ENCODE measurements at places on chromosomes 4 and X.

DNA sequence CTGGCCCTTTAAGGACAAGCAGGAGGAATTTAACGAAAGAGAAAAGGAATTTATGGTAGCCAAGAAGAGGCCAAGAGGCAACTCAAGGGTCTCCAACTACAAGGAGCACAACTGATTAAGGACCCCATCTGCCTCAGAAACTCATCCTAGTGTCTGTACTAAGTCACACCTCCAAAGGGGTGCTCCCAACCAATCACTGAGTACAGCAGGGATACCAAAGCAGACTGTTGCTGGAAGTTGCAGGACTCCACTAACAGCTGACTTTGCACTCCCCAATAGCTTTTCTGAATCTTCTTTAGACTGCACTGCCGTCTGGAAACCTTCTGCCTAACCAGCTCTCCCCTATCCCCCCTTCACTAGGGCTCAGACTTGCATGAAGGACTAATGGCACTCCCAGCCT, 50.6 kb downstream of the ATP11C start:
- DNase-seq, result no peak

DNA sequence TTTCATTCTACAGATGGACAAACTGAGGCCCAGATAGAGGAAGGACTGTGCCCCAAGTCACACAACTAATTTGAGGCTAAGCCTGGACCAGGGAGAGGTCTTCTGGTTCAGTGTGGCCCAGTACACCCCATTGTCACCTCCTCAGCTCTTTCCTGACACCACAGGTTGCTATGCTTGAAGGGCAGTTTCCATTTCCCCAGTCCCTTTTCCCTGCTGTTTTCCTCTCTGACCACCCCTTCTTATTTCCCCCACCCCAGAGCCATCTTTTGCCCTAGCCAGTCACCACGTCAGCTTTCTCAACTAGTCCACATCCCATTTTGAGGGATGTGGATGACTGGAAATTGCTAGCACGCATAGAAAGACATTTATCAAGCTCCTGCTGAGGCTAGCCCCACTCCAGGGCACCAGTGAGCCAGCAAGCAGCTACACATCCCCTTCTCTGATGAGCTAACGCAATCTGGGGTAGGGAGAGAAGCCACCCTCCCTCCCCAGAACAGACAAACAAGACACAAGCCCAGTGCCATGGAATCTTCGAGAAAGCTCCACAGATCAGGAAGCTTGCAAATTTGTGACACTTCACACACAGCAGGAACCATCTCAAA, 1.3 kb downstream of the GABRE start:
- no peak for DNase-seq

- DNase-seq, result no peak
Measured at GRCh38 chr4:107219681-107220080, 183.6 kb upstream of the DKK2 start.

DNA sequence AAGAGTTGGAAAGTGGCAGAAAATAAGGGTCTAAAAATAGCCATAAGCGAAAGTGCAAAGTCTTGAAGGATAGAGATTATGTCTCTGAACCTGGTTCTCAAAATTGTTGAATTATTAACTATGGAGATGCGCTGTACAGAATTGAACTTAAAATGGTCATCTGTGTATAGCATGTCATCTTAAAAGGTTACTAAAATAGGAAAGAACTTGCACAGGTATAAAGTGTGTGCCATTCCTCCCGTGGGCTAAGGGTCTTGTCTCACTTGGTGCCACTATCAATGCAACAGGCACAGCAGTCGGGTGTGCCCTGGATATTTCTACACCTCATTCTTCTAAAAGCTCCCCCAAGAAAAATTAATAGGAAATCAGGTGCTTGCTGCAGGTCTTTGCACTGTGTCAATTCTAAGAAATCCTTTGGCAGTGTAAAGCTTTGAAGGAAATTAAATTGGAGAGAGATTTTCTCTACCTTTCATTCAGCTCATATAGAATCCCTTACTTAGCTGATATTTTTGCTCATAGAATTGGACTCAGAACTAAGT, 2.4 kb downstream of the SORBS2 start:
- no peak for DNase-seq

GRCh38 chrX:53442322-53442631, 8.1 kb upstream of the HSD17B10 start:
- DNase-seq, result no peak

DNA sequence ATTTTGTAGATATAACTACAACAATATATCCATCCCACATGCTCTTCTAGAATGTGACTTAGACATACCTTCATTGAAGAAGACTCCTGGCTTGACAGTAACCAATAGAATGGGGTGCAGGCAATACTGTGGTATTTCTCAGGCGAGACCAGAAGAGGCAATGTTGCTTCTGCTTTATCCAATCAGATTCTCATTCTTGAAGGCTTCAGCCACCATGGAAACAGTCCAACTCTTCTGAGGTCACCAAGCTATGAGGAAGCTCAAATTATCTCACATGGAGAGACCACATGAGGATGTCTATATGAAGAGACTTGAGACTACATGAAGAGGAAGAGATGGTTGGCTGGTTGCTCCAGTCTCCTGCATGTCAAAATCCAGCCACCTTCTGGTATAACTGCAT, 469.9 kb downstream of the PCDH10 start:
- no peak for DNase-seq

- no peak for DNase-seq
Measured at GRCh38 chr4:39331191-39331590, 35.0 kb downstream of the RFC1 start.

DNA sequence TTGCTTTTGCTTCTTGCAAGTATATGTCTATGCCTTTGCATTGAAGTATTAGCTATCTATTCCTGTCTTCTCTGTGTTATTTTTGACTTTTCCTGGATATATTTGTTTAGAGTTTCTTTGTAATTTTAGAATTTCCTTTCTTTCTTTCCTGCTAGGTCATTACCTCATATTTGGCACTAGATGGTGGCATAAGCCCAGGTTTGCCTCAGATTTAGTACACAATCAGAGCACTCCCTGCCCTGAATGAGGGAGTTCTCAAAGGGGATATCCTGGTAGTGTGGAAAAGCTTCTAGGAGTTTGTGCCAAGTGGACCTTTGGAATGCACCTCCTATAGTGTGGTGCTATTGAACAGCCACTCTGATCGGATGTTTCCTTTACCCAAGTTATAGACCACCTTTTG, 181.6 kb downstream of the UGT8 start:
- DNase-seq, result no peak

- no peak for DNase-seq
Measured at GRCh38 chr4:165700855-165701254, 172.2 kb upstream of the TLL1 start.

DNA sequence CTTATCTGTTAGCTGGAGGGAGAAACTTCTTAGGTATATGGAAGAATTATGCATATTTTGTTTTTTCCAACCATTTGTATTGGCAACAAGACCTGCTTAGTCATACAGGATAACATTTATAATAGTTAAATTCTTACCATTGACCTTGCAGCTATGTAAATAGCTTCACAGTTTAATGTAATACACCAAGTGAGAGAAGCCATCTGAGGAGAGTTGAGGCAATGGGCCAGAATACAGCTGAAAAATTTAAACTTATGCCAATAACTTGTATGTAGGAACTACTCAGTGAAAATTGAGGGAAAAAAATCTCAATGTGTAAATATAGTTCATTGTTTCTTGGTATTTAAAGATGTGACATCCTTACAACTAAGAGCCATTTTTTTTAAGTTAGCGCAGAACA, 273.5 kb downstream of the DACH2 start:
- no peak for DNase-seq

DNA sequence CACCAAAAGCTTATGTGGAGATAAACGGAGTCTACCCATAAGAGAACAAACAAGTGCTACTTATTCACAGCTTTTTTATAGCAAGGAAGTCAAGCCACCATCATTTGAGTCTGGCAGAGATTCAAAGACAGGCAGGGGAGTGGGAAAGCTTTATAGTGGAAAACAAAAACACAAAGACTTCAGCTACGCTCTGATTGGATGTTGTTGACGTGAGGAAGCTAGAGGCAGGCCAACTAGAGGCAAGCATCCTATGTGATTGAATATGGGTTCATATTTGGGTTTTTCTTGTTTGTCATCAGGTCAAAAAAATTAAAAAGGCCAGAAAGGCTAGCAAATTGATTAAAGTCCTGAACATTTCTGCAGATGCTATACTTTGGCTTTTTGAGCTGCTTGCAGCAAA, 719 bp upstream of the TCEAL4 start:
- DNase-seq, result no peak

GRCh38 chrX:149037281-149037870, 467.7 kb downstream of the IDS start:
- no peak for DNase-seq

- DNase-seq, result no peak
Measured at GRCh38 chrX:1466232-1466661, 13.5 kb upstream of the ASMTL start.

GRCh38 chr4:146478009-146478408, 43.7 kb downstream of the SLC10A7 start:
- DNase-seq, result no peak
